ENCODE measurements at places on chromosomes 5 and 9. TPM values are rescaled to one million over a fixed set of nuclear protein-coding genes. Genes with fewer than 3 reads are reported as not detected.

DNA sequence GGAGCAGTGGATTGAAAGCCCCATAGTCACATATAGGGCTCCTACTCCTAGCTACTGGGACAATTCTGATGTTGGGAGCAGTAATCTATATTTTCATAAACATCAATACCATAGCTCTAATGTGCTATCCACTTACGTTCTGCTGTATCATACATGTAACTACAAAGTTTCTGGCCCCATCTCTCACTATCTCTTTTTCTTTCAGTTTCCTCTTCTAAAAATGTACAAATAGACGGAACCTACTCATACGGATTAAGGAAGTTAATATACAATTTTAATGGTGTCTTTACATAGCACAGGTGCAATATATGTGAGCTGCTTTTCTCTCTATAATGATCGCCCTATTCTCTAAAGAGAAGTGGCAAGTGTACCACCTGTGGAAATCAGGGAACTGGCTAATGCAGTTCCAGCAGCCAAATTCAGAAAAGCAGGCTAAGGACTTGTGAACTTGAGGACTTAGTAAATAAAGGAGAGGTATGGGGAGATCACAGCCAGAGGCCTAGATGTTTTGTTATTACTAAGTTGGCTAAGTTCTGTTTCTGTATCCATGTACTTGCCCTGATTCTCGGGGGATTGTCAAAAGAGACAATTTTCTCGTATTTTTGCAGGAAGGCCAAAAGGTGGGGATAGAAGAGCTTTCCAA, 1021.9 kb downstream of the CDH12 start:
- no peak overlapping the region for H3K27ac ChIP-seq
- H3K27me3 ChIP-seq = no peaks in the 10 kb centered on the region
- no peaks in the 10 kb centered on the region for H3K36me3 ChIP-seq
- H3K4me1 ChIP-seq = no peaks in the 10 kb centered on the region
- no peak overlapping the region for H3K4me3 ChIP-seq
- no peak for DNase-seq

DNA sequence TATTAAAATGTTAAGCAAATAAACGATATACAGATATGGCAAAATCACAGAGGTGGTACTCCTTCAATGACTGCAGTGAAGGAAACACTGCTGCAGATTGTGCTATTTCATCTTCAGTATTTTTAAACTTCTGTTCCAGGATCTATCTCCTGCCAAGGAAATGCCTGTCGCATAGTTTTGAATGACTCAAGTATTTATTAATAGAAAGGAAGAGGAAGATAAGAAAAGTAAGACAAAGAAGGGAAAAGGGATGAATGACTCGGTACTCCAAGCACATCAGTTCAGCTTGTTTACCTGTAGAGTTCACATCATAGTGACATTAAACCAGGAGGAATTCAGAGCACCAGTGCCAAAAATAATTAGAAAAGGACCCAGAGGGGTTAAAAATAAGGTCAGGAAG, 5.1 kb upstream of the GPX8 start:
- no peak overlapping the region for H3K27ac ChIP-seq
- H3K36me3 ChIP-seq = no peaks in the 10 kb centered on the region
- no peak for DNase-seq
- H3K4me3 ChIP-seq = no peak overlapping the region
- peaks cover 19% of the 10 kb centered on the region for H3K27me3 ChIP-seq
- H3K4me1 ChIP-seq = no peaks in the 10 kb centered on the region

DNA sequence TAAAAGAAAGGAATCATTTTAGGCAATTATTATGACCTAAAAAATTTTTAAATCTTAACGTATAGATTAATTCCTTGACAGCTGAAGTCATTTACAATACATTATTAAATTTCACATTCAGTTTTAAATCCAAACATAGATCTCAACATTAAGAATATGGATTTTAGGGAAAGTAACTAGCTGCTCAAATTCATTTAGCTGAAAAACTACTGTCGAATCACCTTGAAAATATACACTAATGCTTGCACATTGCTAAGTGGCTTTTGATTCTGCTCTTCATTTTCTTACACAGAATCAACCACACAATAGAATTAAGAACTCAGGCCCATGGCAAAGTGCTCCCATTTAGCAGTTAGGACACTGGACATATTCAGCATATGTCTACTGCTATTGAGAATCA, 454.2 kb downstream of the RAB3C start:
- H3K36me3 ChIP-seq = no peaks in the 10 kb centered on the region
- no peaks in the 10 kb centered on the region for H3K27me3 ChIP-seq
- H3K4me1 ChIP-seq = peaks cover 71% of the 10 kb centered on the region
- DNase-seq = no peak

DNA sequence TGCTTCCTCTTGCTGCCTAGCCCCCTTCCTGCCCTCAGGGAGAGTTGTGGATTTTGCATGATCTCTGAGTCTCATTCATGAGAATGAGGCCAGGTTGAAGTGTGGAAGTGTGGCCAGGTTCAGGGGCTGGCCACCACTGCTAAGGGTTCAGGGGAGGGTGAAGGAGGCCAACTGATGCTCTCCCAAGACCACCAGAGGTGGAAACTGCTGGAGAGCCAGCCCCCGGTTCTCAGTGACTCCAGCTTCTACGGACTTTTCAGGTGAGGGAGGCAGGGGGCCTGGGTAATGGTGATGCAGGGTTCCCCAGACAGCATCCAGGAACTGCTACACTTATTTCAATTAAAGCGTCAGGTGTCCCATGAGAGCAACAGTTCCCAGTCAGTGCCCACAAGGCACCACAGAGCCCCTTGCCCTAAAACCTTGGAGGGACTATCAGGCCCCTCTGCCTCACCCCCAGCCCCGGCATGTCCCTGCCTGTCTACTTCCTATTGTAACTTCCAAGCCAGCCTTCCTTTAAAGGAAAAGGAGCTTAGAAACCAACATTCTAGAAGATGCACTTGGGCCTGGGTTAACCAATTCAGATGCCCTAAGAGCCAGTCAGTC, 50.1 kb downstream of the AMBP start:
- no peaks in the 10 kb centered on the region for H3K4me1 ChIP-seq
- H3K27me3 ChIP-seq = no peaks in the 10 kb centered on the region
- H3K27ac ChIP-seq = no peak overlapping the region

DNA sequence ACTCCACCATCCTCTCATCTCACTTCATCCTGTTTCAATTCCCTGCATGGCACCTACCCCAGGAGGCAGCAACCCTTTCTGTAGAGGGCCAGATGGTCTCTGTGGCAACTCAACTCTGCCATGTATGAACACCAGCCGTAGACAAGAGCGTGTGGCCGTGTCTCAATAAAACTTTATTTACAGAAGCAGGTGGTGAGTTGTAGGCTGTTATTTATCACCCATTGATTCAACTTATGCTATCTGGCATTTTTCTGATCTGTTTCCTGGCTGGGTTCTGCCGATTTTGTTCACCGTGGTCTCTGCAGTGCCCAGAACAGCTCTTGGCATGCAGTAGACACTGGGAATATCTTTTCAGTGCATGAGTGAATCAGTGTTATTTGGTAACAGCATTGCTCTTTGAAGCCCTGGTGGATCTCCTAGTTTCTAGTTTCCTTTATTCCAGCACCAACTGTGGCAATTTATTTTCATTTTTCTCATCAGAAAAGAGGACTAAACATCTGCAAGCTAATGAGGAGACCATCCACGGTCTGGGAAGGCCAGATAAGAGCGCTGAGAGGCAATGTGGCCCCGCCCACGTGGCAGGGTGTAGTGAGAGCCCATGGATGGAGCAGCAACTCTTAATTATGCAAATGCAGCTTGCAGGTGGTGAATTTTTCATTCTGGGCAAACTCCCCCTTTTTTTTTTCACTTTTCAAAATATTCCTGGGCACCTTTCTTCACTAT, 77.9 kb downstream of the CTSL start:
- H3K36me3 ChIP-seq = no peaks in the 10 kb centered on the region
- H3K4me3 ChIP-seq = no peak overlapping the region
- no peak for DNase-seq
- no peaks in the 10 kb centered on the region for H3K27me3 ChIP-seq
- H3K4me1 ChIP-seq = no peaks in the 10 kb centered on the region

Gene FGF10
- total RNA-seq = 12.6 TPM
